ENCODE measurements at places on chromosomes 3 and 15.

DNA sequence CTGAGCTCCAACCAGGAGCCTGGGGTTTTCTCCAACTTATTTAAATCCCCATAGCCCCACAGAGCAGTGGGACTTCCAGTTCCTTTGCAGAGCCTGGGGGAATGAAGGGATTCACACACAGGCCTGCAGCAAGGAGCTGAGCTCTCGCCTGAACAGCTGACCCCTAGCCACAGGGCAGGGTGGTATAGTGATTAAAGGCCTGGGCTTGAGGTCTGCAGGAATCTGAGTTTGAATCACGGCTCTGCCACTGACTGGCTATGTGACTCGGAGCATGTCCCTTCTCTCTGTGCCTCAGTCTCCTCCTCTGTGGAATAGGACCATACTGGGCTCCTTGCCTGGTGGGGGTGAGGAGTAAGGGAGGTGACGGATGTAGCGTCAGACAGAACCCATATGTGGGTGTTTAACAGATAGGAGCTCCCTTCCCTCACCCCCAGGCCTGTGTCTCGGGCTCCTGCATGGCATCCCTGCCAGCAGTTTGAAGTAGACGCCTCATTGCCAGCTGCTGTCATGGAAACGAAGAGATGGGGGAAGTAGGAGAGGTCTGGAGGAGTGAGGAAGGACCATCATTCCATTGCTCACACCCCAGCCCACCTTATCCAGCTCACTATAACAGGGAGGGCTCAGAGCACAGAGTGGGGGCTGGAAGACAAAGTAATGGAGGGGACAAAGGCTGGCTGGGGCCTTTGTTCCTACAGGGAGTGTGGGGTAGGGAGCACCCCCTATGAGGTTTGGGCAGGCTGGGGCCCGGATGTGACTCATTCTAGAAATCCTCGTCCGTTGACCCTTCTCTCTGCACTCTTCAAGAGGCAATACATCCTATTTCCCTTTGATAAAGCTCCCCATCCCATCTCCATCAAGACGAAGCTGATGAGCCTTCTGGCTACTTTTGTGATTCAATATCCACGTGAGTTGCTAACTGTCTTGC, 14.8 kb downstream of the HRH1 start:
- peak; percentile 49 for DNase-seq

- DNase-seq = peak; percentile 41
These were observed 626.4 kb upstream of the ZNF385D start for GRCh38 chr3:22377421-22377820.

GRCh38 chr3:24911076-24911475, 416.4 kb upstream of the THRB start:
- DNase-seq = no peak

DNA sequence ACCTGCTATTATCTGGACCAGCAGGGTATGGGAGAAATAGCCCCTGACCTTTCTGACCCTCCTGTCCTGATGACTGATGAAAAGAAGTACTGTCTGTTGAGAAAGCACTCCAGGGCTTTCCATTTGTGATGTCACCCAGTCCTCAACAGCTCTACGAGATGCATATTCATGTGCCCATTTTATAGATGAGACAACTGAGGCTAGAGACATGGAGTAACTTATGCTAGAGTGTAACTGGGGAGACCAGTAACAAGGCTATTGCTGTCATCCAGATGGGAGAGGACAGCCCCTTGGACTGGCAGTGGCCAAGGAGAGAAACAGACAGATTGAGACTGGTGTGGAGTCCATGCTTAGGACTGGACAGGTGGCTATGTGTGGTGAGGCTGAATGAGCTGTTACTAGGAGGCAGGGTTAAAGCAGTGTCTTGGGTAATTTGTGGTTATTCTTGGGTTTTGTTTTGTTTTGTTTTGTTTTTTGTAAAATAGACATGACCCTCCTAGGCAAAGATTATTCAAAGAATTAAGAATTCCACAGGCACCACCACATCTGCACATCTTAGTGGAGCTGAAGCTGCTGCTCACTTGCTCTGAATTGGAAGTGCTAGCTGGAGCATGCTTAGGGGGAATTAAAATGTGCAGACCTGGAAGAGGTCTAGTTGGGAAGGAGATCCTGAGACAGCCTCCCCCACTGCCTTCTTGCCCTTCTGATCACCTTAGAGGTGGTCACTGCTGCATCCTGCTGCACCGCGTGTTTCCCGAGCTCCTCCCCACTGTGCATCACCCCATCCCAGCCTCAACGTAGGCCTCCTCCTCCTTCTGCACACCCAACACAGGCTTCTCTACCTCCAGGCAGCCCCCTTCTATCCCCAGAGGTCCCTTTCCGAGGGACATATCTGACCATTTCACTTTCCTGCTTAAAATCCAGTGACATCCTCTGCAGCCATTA, 8.4 kb downstream of the HRH1 start:
- no peak for DNase-seq

DNA sequence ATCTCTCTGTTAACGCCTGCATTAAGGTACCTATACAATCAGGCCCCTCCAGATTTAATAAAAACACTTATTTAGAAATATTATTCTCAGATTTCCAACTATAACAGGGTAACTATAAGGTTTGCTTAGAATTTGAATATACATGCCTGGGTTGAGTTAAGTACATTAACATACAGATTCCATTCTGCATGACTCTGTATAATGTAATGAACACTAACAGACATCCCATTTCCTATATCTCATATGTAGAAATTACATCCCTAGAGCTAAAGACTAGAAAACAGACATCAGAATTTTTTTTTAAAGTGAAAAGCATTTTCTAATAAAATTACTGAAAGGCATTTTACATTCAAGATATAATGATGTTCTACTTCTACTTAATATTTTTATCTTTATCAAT, 162.5 kb downstream of the MECOM start:
- DNase-seq = no peak

DNA sequence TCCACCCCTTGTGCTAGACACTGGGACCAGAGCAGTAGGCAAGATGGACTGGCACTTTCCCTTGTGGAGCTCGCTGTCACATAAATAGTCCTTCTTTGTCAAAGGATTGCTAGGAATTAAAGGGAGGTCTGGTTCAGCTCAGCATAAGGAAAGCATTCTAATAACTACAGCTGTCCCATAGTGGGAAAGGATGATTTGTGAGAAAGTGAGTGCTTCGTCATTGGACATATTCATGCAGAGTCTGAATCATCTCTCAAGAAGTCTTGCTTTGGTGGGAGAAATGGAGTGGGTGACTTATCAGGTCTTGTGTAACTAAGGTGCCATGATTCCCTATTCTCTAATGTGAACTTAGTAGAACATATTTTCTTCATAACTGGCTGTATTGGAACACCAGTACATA, 14.7 kb downstream of the PPARG start:
- peak; percentile 81 for DNase-seq

Data from cardiac fibroblast (primary cell).